Jurkat, Clone E6-1 (cell line): ENCODE measurements at places on chromosomes 5 and 9.

DNA sequence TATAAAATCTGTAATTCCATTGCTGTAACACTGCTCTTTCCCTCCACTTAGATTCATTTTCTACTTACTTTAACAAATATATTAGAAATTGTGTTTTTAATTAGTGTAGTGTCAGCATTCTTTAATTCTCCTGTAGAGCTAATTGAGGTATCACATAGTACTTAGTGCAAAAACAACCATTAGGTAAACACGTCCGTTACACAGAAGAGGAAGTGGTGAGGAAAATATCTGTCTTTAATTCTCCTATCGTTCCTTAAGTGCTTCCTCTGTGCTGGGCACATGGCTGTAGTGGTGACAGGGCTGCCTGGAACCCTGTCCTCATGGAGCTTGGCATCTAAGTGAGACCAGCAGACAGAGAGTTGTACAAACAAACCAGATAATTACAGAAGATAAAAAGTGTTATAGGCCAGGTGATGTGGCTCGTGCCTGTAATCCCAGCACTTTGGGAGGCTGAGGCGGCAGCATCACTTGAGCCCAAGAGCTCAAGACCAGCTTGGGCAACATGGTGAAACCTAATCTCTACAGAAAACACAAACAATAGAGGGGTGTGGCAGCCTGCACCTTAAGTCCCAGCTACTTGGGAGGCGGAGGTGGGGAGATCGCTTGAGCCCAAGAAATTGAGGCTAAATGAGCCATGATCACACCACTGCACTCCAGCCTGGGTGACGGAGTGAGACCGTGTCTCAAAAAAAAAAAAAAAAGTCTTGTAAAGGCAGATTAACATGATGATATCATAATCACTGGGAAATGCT lies 36.4 kb downstream of the PARP8 start:
- peak; percentile 43 for DNase-seq

DNA sequence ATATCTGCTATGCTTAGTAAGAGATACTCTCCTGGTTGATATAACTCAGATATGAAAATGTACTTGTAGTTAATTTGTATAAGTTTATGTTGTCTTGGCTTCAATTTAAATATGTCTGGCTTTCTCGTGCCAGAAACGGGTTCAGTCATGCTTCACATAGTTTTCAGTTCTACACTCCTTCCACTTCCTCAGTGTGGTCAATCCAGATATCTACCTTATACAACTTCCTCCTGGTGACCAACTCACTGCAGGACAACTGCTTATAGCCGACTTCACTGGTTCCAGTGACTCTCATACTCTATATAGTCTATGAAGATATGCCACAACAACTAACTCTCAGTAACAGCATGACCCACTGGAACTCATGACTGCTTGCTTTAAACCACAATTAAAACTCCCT lies 690.4 kb downstream of the SLCO4C1 start:
- DNase-seq: no peak

- DNase-seq: no peak
These were observed 331.9 kb downstream of the SPOCK1 start for GRCh38 chr5:137167187-137167586.

- DNase-seq: no peak
These were observed 786 bp upstream of the HRCT1 start for GRCh38 chr9:35905051-35905781.

DNA sequence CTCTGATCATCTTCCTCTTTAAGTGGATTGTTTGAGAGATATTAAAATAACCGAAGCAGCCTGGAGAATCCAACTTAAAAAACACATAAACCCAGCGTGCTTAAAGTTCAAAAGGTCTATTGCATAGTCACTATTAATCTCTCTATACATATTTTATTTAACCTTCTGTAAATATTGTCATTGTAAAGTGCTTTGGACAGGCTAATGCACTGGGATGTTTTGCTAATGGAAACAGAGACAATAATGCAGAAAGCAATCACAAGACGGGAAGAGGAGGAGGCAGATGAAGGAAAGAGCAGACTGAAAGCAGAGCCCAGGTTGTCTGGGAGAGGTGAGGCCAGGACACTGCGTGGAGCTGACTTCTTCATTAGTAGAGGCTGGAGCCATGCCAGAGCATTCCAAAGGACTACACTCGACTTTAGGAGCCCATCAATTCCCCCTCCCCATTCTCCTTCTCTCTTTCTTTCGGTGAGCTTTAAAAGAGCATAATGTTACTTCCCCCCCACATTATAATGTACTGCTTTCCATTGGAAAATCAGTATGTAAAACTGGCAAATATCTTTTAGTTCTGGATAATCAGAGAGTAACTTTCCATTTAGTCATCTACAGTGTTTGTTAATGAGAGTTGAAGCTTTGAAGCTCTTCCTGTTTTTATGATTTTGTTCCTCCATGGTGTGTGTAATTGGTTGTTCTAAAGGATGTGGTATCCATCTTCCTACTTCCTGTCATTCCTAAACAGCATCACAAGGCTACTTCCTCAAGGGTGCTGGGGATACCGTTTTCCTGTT lies 307.3 kb upstream of the MPDZ start:
- DNase-seq: no peak
